H4 (cell line): ENCODE measurements at places on chromosomes 7 and 10.

- DNase-seq: peak; percentile 93
Observed at GRCh38 chr7:105304040-105304895, 84.5 kb downstream of the SRPK2 start.

GRCh38 chr7:77867537-77867865, 68.9 kb downstream of the PHTF2 start:
- DNase-seq: no peak

DNA sequence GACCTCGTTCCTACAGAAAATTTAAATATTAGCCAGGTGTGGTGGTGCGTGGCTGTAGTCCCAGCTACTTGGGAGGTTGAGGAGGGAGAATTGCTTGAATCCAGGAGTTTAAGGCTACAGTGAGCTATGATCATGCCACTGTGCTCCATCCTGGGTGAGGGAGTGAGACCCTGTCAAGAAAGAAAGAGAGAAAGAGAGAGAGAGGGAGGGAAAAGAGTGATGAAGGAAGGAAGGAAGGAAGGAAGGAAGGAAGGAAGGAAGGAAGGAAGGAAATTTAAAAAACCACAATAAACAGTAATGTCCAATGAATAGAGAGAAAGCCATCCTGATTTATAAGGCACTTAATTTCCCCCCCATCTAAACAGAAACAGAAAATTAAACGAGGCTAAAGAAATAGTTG, 9.4 kb downstream of the MYPN start:
- DNase-seq: no peak

DNA sequence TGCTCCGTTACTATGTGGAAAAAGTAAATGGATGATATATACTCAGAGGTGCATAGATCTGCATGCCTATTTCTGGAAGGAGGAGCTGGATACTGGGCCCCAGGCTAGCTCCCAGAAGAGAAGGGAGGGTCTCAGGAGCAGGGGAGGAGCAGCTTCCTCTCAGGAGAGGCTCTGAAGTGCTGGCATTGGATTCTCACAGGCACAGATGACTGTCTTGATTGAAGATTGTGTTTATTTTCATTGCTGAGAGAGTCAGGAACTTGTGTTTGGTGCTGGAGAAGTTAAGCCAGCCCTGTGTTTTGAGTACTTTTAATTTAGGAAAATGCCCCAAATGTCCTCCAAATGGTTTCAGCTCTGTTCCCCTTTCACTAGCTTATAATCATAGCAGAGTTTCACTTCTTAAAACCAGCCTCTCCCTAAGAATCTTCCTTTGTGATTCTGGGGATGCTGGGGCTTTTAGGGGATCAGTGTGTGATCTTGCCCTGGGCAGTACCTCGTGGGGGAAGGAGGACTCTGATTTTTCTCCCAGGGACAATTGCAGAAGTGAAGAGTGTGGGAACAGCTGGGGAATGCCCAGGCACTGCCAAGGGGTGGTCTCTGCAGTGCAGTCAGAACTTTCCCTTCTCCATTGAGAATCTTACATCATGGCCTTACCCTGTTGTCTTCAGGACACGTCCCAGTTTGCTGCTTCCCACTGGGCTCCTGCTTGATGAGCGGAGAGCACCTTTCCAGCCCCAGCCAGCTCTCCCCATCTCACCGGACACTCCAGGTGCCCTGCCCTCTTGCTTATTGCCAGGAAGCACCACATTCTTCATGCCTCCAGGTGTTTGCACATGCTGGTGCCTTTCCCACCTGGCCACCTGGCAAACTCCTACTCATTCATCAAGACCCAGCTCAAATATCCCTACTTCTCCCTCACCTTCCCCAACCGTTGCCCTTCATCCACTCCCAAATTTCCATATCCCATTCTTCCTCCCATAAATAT, 102.8 kb downstream of the ARHGAP22 start:
- DNase-seq: no peak

DNA sequence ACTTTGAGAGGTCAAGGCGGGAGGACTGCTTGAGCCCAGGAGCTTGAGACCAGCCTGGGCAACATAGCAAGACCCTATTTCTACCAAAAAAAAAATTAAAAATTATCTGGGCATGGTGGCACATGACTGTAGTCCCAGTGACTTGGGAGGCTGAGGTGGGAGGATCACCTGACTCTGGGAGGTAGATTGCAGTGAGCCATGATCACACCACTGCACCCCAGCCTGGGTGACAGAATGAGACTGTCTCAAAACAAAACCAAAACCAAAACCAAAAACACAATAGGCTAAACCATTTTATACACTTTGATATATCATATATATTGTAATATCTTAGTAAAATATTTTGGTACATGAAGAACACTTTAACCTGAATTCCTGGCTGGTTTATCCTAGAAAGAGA, 101.6 kb downstream of the RAPGEF5 start:
- no peak for DNase-seq

GRCh38 chr7:34656041-34656440, 2.0 kb upstream of the NPSR1 start:
- no peak for DNase-seq

DNA sequence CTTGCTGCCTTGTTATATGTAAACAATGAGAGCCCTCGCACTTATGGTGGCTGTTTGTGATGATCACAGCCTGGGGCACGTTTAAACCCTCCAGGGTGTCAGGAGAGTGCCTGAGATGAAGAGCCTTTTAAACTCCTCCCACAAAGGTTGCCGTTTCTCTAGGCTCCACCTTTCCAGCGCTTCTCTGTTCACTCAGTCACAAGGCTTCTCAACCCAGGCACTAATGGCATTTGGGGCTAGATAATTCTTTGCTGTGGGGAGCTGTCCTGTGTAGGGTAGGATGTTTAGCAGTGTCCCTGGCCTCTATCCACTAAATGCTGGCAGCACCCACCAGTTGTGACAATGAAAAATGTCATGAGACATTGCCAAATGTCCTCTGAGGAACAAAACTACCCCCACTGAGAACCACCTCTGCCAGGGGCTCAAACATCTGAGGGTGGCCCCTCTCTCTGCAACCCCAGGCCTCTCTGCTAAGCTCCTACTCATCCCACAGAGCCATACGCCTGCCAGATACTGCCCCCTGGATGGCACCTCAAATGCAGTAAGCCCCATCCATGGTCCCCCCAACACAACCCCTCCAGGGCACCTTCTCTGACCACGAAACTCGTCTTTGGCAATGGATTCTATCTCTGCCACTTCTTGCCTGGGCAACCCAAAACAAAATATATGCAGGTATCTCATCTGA, 144.3 kb upstream of the ZMIZ1 start:
- no peak for DNase-seq

GRCh38 chr7:66504131-66504530, 124.5 kb upstream of the KCTD7 start:
- DNase-seq: no peak

DNA sequence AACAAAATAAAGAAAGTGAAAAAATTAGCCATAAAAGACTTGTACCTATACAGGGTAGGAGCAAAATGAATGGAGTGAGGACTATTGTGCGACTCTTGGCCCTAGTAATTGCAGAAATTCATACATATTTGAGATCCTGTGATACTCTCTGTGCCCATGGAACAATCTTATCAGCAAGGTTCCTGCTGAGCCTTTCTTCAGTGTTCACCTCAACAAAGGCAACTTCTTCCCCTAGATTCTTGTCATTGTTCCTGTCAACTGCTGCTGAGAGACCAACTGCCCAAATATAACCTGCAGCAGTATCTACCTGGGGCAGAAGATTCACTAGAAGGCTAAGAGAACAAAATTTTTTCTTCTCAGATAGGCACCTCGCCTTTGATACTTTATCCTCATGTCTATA, 187.4 kb downstream of the NEBL start:
- no peak for DNase-seq

GRCh38 chr7:21927693-21928092, 18.0 kb downstream of the CDCA7L start:
- no peak for DNase-seq

DNA sequence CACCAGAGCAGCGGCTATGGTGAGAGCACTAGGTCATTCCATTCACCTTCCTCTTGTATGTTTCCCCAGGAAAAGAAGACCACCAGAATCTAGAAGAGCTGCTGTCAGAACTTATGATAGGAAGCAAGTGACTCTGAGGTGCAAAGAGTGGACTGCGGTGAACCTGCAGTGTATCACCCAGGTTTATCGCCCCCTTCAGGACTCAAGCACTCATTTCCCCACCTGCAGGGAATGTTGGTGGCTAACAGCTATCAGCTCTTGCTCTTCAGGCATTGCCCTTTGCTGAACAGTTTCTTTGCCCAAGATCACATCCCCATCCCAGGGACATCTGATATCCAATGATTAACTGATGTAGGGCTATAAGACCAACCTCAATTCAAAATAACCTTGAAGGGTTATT, 66.3 kb upstream of the IL6 start:
- DNase-seq: no peak

GRCh38 chr10:117662126-117662525, 119.6 kb downstream of the EMX2 start:
- DNase-seq: no peak

GRCh38 chr7:125010540-125010939, 80.9 kb upstream of the POT1 start:
- no peak for DNase-seq

DNA sequence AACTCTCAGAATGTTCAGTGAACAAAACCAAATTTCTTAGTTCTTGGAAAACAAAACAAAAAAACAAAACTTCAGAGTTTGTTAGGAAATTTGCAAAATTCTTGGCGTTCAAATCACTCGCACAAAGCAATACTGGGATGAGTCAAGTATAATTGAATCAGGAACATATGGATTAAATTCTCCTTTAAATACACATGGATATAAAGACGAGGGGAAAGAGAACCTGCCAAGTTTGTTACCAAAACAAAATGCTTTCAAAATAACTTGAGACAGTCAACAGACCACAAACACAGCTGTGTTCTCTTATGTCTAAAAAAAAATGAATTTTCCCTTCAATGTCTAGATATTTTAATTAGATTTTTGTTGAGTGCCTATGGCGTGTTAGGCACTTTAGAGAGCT, 93.5 kb upstream of the MPP7 start:
- no peak for DNase-seq

DNA sequence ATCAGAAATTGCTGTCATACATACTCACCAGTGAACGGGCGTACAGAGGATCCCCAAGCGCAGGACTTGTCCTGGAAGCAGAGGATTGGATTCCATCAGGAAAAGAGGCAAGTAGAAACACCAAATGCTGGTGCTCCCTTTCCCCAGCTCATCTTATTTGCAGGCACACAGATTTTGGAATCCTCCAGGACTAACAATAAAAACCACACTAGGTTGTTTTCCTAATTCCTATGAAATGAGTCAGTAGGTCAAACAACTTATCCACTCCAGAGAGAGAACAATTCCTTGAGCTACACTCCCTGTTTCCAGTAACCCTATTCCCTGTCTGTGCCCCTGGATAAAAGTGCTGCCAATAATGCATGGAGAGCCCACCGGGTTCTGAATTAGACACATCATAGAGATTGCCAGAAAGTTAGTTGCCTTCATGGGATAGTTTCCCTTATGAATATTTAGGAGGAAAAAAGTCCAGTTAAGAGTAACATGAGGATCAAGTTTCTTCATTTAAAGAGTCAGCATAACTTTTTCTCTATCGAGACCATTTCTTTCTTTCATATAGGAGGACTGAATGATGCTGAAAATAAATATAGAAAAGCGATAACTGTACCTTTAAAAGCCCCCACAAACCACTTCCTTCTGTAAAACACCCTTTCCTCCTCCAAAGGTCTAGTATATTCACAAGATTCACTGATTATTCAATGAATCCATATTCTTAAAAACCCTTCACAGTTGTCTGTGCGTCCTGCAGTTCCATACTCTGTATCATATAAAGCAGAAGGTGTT, 178.3 kb upstream of the KLF14 start:
- DNase-seq: peak; percentile 75

DNA sequence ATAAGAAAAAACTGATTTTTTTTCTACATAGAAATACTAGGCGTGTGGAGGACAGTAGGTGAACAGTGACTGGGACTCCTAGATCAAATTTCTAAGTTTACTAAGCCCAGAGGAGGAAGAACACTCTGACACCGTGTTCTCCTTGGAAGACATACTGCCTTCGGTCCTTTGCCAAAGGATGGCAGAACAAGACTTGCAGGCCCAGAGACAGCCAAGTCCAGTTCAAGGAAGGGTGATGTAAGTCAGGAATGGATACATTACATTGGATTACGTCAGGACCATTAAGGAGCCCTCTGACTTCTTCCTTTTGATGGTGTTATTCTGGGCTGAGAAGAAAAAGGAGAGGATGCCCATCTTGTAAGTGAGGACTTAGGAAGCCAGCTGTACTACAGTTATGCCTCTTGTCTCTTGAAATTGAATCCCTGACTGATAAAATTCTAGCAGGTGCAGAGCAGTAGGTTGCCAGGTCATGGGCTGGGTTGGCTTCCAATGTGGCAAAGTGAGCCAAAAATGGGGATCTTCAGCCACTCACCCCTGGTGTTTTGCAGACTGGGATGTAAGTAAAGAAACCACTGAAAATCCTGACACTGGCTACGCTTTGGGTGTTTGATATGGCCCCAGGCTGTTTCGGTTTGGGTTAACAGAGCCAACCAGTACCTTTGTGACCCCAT, 45.1 kb downstream of the RELN start:
- DNase-seq: no peak

DNA sequence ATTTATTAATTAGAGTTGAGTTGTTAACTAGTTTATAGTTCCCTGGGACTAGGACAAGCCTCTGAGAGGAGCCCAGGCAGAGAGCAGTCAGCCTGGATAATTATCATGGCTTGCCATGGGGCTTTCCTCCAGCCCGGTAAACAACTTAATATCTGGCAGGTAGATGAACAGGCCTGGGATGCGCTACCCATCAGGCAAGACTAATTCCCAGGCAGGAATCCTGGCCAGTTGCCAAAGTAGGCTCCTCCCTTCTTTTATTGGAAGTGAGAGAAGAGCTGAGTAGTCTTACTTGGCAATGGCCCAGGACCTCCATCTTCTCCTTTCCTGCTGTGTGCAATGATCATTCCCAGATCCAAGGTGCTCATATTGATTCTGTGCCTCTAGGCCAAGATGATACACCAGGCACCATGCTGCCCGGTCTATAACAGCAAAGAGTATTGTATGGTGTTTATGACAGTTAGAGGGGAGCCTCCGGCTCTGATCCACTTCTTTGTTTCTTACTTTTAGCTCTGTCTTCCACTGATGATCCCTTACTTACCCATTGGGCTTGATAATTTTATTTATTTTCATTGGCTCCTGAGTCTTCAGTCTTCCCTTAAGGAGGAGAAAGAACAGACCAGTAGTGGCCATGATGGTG, 408.7 kb downstream of the REEP3 start:
- peak; percentile 8 for DNase-seq

- DNase-seq: no peak
Observed at GRCh38 chr10:53983431-53983830, 817.6 kb downstream of the PCDH15 start.

DNA sequence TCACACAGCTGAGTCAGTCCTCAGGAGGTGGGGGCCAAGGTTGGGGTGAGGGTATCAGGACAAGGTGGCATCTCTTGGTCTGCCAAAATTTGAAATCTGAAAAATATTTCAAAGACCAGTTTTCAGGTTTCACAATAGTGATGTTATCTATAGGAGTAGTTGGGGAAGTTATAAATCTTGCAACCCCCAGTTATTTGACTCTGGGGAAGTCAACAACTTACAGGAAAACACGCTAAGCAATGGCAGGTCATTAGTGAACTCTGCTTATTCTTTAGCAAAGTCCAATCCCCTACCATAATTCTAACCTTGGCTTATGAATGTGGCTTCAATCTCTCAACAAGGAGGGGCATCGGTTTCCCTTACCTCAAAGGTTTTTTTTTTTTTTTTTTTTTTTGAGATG, 94.9 kb downstream of the MARCHF5 start:
- no peak for DNase-seq

- DNase-seq: peak; percentile 60
Observed at GRCh38 chr10:96840841-96841518, 8.9 kb downstream of the LCOR start.
